Fibroblast of gingiva (primary cell): ENCODE measurements at places on chromosomes 7 and 10.

DNA sequence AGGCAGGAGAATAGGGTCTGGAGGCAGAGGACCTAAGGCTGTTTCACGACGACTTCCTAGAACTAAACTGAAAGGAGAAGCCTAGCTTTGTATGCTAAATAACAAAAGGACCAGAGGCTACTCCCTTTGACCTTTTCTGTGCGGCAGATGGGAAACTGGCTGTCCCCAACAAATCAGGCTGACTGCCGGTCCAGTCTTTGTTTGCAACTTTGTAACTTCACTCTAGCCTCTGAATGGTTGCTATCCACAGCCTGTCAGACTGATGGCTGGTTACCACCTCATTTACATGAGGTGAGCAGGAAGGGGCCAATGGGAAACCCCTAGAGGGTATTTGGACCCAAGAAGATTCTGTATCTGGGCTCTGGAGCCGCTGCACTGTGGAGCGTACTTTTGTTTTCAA, 132.6 kb upstream of the SHH start:
- no peak for DNase-seq

GRCh38 chr10:86690231-86690630, 21.9 kb downstream of the LDB3 start:
- no peak for DNase-seq

DNA sequence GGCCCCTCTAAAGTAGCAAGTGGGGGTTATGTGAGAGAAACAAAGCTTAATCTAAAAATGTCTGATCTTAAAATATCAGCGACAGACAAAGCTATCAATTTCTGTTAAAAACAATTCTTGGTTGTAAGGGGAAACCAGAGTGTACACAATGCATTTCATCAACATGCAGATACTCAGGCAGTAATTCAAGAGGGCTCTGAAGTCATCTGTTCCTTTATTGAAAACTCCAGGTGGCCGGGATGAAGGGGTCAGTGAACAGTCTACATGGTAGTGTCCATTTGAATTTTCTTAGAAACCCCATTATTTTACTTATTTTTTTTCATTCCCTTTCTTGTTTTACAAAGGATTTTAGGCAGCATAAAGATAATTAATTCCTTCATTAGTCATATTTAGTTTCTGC, 36.7 kb upstream of the BTBD16 start:
- peak; percentile 60 for DNase-seq

- DNase-seq = no peak
Measured at GRCh38 chr7:39017369-39017915, 39.7 kb downstream of the POU6F2 start.

DNA sequence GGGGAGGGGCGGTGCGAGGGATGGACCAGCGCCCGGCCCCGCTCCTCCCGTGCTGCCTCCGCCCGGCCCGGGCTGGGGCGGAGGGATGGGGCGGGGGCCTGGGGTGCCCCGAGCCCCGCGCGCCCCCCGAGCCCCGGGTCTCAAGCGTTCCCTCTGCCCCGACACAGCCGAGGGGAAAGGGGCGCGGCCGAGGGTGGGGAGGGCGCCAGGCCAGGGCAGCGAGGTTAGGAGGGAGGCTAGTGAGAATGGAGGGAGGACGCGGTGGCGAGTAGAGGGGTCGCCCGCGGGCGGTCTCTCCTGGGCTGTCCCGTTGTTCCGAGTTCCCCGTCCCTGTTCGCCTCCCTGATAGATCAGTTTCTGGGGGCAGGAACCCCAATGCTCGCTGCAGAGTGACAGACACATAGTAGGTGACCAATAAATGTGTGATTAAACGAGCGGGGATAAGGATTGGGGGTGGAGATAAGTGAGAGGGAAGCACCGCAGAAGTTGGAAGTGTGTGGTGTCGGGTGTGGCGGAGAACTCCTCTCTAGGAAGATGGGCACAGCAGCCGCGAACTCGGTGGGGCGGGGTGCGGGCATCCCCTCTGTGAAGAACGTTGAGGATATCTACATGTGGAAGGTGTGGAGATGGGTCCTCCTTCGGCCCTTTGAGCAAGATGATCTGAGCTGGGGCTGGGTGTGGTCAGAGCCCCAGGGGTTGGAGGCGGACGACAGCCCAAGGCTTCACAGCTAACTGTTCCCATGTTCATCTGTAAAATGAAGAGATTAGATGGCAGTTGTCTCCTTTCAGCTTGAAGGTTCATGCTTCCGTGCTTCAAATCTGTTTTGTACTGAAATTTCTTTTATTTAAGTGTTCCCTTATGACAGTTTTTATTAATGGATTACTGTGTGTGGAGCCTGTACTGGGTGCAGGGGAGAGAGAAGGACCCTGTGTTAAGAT, 580 bp downstream of the ZNF775 start:
- DNase-seq = peak; percentile 14

GRCh38 chr7:29606287-29606721, 42.7 kb downstream of the PRR15 start:
- DNase-seq = peak; percentile 74

DNA sequence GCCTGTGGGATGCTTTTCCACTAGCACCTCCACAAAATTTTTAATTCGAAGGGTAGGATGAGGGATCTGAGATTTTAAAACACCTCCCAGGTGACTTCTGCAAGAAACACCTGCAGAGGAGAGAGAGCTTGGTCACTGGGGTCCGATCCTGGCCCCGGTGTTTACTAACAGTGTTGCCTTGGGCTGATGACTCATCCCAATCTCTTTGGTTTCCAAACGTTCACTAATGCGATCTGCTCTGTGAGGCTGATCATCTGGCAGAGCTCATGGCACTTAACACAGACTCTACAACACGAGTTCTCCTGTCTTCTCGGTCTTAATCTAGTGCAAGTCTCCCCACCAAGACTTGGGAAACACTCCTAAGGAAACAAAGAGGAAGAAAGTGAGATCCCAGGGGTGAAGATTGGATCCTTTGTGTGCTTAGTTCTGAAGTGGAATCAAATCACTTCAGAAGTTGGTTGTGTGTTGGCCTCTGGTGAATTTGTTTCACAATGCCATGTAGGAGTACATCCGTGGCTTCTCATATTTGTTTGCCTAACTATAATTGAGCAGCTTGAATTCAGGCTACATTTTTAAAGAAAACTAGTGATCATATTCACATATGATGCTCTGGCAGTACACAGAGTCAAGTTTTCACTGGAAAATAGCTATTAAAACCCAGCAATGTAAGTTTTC, 407.9 kb downstream of the NRG3 start:
- peak; percentile 2 for DNase-seq

GRCh38 chr7:134512271-134512670, 15.1 kb upstream of the AKR1B10 start:
- DNase-seq = no peak

DNA sequence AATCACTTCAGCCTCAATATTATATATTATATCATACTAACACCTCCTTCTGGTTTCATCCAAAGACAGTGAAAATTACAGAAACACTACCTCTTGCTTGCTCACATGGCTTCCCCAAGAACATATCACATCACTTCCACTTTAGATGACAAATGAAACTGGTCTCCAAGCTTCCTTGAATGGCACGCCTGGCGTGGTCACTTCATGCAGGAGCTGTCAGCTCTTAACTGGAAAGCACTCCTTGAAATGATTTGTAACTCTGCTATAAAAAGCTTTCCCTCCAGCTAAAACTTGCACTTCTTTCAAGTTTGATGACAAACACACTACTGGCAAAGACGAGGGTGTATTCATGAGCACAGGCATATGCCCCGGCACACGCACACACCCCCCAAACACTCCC, 84.1 kb upstream of the INHBA start:
- DNase-seq = no peak

GRCh38 chr7:143244321-143244720, 18.9 kb upstream of the GSTK1 start:
- no peak for DNase-seq

- DNase-seq = no peak
Measured at GRCh38 chr7:5423306-5423975, at the start of gene TNRC18. TSS of gene TNRC18 (minus strand) at chr7:5423834. CDS start at chr7:5421246, 2,588 bp downstream.

GRCh38 chr10:114172216-114172615, 1.8 kb downstream of the CCDC186 start:
- DNase-seq = peak; percentile 24

- DNase-seq = no peak
Measured at GRCh38 chr10:130243015-130243414, 106.8 kb downstream of the GLRX3 start.

DNA sequence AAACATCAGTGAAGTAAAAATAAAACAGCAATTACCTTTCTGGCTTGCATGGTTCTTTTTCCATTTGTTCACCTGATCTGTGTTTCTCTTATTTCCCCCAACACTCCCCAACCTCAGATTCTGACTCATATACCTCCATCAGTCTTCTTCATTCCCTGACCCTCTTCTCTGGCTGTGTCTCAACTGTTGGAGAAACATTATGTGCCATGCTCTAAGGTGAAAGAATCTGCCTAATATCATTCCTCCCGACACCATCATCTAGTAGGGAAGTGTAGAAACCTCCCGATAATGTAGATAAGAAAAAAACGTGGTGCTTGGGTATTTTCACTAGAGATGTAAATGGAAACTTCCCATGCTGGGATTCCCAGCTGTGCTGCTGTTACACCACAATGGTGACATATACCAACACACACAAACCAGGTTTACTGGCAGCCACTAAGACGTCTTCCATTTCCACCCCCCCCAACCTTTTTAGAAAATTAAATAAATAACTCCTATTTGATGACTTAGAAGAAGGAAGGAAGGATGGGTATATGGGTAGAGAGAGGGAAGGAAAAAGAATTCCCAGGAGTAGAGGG, 63.4 kb downstream of the OSBPL3 start:
- no peak for DNase-seq

DNA sequence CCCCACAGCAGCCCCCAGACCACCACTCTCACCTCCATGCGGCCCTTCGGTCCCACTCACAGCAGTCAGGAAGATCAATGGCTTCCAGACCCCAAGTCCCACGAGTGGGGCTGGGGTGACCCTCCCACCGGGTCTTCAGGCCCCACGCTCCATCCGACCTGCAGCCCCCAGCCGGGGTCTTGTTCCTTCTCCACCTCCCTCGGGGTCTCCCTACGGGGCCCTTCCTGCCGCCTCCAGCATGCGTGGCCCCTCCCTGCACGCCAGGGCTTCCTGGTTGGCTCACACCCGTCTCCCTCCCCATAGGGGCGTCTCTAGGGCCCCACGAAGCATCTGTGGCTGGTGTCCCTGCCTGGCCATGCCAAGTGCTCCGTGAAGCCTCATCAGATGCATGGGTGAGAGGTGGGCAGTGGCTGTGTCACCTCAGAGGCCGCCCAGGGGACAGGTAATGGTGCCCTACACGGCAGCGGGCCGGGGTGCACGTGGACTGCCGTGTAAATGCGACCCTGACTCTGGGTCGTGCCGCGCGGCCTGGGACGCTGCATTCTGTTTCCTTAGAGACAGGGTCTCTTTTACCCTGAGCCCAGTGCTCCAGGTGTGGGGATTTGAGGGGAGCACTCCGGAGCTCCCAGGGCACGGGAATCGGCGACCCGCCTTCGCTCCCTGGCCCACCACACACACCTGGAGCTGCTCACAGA, 19.9 kb downstream of the ADAP1 start:
- DNase-seq = no peak

- DNase-seq = no peak
Measured at GRCh38 chr10:48467669-48468068, 137.2 kb downstream of the ARHGAP22 start.

- no peak for DNase-seq
Measured at GRCh38 chr7:13908667-13909397, 80.6 kb downstream of the ETV1 start.

- peak; percentile 99 for DNase-seq
Measured at GRCh38 chr7:41955893-41956675, 253.2 kb upstream of the INHBA start.

DNA sequence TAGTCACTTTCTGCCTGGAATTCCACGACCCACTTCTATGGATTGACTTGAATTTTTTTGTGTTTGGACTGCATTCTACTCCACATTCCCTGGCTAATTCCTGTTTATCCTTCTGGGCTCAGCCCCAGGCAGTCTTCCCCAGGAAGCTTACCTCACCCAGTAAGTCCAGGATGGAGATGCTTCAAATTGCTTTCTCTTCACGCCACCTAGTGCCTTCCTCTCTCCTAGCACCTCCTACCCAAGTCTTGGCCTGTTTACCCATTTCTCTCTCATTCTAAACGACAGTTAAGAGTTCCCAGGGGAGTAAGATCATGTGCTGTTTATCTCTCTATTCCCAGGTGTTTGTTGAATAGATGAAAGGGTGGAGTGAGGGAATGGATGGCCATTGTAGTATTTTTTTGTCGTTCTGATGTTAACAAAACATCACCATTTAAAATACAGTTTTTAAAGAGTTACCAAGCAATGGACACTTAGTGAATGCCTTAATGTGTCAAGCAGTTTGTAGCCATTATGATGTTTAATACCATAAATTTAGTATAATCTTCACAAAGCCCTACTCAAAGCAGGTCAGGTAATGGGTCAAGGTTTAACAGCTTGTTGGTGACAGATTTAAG, 45.5 kb upstream of the TARP start:
- peak; percentile 66 for DNase-seq

- no peak for DNase-seq
Measured at GRCh38 chr10:124688386-124688785, 55.8 kb downstream of the FAM53B start.

DNA sequence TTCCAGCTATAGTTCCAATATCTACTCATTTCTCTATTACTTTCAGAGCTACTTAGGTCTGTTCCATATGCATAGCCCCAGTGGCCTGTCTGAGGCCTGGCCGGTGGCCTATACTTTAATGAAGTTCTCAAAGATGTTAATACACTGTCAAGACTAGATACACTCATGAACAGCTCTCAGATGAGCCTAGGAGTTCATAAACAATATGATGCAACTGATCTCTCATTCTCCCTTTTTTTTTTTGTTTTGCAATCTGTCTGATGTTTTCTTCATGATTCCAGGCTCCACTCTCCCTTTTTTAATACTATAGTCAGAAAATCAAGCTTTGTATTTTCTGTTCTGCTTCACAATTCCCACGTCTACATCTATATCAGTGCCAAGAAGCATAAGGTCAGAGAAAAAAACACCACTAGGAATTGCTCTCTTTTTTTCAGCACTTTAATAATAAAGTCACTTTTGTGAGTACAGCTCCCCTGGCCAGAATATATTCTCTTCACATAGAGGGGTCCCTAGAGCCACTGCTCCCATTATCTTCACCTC, 321.0 kb downstream of the C7orf25 start:
- DNase-seq = no peak

GRCh38 chr10:89427629-89428028, 13.3 kb downstream of the IFIT5 start:
- DNase-seq = peak; percentile 50

DNA sequence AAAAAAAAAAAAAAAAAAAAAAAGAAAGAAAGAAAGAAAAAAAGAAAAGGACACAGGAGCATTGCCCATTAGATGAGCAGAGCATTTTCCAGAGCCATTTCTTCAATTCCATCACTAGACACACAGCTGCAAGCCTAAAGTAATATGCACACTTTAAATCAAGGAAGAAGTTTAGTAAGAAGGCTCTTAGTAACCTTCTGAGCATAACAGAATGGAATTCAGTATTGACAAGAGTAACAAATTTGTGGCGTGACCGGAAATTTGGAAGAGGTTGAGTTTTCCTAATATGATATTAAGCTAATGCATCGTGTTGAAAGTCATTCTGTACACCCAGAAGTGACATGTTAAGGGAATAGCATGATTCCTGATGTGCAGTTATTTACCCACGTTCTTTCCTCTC, 35.3 kb downstream of the SMURF1 start:
- peak; percentile 43 for DNase-seq
